ENCODE measurements at places on chromosomes 11 and 22.

DNA sequence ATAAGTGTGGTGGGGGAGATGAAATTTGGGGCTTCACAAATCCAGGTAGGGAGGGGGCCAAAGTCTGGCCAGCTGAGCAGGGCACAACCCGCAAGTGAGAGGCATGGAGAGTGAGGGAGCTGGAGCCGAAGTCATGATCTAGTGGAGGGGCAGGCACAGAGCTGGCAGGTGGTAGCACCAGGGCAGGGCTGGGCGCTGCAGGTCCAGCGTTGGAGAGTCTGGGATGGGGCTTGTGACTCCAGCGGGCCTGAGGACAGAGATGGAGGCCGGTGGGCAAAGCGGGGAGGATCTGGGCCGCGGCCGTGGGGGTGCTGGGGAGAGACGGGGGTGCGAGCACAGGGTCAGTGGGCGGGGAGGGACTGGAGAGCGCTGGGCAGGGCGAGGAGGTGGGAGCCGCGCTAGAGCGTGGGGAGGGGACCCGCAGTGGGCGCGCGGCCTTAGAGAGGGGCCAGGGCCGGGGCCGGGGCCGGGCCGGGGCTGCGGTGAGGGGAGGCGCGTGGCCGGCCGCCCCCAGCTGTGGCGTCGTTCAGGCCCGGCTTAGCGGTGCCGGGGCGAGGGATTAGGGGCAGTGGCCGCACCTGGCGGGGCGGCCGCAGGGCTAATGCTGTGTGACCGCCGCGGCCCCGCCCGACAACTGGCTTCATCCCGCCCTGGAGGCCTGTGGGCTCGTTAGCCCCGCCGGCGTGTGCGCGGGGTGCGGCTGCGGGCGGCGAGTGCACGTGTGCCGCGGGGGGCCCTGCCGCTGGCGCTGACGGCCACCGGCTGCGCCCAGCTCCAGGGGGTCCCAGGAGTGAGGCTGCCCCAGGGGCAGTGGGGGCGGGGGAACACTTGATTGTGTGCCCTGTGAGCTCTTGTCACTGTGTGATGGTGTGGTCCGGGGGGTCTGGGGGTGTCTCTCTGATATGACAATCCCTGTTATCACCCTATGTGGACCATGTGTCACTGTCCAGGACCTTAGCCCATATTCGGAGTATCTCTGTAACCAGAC is 23.6 kb upstream of the MYOD1 start:
- no peak for DNase-seq

DNA sequence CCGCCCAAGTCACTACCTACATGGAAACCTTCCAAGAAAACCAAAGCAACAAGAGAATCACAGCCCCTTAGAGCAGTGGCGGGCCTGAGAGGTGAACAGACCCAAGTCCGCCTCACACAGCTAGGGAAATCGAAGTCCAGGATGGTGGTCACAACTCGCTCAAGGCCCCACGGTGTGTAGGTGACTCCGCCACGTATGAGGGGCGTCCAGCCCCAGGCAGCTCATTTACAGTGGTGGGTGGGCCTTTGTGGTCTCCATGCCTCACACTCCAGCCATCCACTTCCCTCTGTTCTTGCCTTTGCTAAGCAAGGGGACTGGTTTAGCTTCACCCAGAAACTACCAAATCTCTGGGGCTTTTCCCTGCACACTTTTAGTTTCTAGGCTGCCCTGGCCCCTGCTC is 9.7 kb upstream of the TCF20 start:
- DNase-seq: no peak

DNA sequence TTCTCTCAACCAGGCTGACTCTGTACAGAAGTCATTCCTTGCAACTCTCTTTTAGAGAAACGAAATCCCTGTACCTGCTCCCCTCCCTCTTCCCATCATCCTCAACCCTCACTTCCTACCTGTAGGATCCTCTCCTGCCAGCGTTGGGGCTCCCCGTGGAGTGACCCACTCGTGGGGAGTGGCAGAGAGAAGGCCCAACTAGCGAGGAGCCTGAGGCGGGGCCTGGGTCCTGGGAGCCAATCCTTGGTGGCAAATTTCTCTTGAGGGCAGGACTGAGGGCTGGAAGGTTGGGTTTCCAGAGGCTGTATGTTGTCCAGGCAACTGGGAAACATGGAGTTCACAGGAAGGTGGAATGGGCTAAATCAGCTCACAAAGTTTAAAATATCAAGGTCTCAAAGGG is 10.4 kb downstream of the NHERF4 start:
- no peak for DNase-seq

DNA sequence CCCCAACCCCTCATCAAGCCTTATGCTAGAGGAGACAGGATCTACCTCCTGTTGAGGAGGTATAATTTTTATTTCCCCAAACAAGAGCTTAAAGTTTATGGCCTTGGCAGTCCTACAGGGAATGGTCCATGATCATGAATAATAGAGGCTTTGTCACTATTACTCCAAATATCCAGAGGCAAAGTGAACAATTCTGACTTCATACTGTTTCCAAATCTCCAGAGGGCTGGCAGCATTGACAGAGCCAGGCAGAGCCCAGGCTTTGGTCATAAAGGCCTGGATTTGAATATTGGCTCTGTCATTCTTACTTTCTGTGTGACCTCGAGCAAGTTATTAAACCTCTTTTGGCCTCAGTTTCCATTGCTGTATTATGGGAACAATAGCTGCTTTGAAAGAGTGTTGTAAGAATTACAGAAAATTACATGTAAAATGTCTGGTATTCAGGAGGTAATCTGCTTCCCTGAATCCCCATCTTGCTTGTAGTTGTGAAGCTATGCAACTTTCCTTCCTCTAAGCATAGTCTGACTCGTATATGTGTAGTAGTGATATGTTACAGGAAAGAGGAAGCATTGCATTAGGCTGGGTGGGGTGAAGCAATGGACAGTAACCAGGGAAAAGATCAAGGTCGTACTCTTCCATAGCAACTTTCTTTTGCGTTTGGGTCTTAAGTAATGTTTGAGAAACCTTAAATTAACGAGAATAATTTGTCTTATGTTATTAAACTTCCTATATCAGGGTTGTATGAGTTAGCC is 88.8 kb downstream of the CD44 start:
- DNase-seq: no peak

- no peak for DNase-seq
These were observed 8.3 kb upstream of the SCGB1D2 start for GRCh38 chr11:62233730-62234129.

- DNase-seq: no peak
These were observed 35.4 kb downstream of the SLN start for GRCh38 chr11:107676336-107677057.

GRCh38 chr11:96332126-96332771 is 10.7 kb downstream of the MAML2 start:
- DNase-seq: no peak

GRCh38 chr11:44574610-44575287 is 9.3 kb downstream of the CD82 start:
- DNase-seq: no peak

- DNase-seq: no peak
These were observed 4.9 kb downstream of the ZFTA start for GRCh38 chr11:63763496-63764339.

- DNase-seq: no peak
These were observed 219.9 kb downstream of the HIPK3 start for GRCh38 chr11:33476945-33477606.

DNA sequence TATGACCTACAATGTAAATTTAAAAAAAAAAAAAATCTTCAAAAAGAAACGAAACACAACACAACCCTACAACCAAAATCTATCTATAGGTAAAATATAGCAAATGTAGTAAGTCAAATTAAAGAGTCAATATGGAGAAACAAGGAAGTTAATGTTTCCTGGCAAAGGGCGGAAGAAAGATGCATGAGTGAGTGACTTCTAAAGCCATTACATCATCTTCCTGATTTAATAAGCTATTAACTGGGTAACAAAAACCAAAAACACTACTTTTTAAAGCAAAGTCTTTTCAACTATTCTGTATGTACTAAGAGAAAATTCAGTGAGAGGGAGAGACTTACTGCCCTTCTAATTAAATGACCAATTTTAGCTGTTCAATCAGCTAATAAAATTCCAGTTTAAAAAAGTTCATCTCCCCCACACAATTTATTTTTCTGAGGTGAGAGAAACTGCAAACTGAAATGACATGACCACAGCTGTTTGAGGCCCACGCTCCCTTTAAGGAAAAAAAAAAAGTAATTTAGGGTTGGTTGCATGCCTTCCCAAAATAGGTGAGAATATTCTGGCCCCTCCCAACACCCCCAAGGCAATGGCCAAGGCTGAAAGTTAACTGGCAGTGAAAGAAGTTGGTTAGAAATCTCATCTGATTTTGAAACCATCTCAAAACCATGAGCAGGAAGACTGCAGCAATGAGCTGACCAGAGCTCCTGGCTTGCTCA is 5.9 kb downstream of the SF1 start:
- peak; percentile 48 for DNase-seq

GRCh38 chr22:25758316-25758715 is 16.3 kb downstream of the MYO18B start:
- no peak for DNase-seq

DNA sequence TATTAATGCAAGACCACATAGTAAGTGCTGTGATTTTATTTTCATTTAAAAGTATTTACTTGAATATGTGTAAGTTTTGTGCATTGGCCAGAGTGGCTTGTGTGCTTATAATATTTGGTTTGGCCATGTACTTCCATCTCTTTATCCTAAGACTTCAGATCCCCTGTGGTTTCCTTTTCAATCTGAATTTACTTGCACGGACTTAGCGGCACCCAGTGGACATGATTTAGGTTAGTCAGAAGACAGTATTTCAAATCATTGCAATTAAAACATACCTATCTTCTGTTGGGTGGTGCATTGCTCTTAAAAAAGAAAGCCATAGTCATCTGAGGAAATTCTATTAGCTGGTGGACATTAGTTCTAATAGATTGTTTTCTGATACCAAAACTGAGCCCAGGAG is 30.7 kb downstream of the PIWIL4 start:
- DNase-seq: no peak

GRCh38 chr22:41260871-41261270 is 20.1 kb upstream of the CHADL start:
- DNase-seq: no peak

- no peak for DNase-seq
These were observed 3.0 kb downstream of the SMTN start for GRCh38 chr22:31083923-31084810.

DNA sequence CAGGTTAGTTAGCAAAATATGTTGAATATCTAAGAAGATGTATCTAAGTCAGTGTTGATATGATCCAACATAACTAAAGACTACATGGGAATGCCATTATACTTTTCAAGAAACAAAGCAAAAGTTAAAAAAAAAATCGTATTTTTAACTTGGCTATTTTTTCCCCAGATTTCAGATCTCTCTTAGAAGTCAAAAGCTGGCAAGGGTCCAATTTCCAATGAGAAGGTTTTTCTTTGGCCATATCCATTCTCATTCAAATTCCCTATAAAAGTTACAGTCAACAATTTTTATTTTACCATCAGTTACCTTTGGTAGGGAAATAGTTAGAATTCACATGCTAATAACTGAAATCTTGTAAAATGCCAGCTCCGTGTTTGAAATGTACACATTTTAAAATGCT is 70.5 kb upstream of the FAT3 start:
- DNase-seq: no peak

DNA sequence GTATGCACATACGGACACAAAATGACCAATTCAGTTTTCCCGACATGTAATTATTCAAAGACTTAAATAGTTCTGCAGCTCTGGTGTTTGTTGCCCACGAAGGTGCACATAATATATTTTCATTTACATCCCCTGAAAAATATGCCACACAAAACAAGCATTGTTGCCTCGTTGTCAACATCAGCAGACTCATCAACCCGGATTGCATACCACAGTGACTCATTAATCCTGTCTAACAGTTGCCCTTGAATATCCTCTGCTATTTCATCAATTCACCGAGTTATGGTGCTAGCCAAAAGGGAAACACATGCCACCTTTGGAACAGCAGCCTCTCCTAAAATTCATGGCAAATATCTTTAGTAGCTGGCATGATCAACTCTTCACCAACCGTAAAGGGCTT is 582.2 kb downstream of the LRRC4C start:
- no peak for DNase-seq

GRCh38 chr22:50545522-50546325 is at the start of gene KLHDC7B:
KLHDC7B (plus strand) TSS chr22:50545899; CDS start chr22:50546244, 345 bp downstream.
- no peak for DNase-seq

- DNase-seq: no peak
These were observed 18.6 kb upstream of the ARAP1 start for GRCh38 chr11:72770799-72771198.

DNA sequence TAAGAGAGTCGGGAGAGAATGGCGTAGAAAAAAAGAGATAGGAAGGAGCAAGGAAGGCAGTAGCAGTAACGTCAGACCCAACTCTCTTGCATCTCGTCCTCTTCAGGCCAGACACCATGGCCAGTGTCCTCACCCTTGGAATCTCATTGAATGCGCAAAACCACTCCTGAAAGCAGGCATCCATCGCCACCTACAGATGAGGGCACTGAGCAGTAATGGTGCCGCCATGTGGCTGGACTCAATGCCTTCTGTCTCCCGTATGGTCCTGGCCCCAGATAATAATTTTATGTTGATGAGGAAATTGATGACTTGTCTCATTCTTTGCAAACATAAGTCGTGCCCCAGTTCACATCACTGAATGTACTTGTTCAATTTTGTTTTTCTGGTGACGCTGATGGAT is 17.8 kb upstream of the ALX4 start:
- DNase-seq: no peak

- no peak for DNase-seq
These were observed 83.6 kb upstream of the NCAM1 start for GRCh38 chr11:112877581-112877980.

DNA sequence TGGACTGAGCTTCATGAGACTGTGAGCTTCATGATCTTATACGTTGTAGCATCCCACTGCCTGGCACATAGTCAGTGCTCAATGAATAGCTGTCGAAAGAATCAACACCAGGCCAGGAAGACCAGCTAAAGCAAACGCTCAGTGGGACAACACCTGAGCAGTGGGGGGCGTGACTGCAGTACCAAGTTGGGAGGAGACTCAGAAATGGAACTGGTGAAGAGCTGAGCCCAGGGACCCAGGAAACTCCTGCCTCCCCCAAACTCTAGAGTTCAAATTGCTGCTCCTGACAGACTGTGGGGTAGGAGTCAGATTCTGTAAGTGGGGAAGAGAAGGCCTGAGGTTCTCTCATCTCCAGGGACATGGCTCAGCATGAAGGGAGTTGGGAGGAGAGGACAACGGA is 59.3 kb downstream of the MORC2 start:
- no peak for DNase-seq

All from CD4-positive, CD25-positive, alpha-beta regulatory T cell (primary cell).